ENCODE measurements at places on chromosomes 12 and 14. TPM values are rescaled to one million over a fixed set of nuclear protein-coding genes. Genes with fewer than 3 reads are reported as not detected.

Gene MYO1A
- 0.15 TPM for total RNA-seq

Gene SLC41A2
- total RNA-seq, result 27.4 TPM

Gene NYNRIN
- 69.3 TPM for total RNA-seq

Gene MYF5
- total RNA-seq, result not detected

DNA sequence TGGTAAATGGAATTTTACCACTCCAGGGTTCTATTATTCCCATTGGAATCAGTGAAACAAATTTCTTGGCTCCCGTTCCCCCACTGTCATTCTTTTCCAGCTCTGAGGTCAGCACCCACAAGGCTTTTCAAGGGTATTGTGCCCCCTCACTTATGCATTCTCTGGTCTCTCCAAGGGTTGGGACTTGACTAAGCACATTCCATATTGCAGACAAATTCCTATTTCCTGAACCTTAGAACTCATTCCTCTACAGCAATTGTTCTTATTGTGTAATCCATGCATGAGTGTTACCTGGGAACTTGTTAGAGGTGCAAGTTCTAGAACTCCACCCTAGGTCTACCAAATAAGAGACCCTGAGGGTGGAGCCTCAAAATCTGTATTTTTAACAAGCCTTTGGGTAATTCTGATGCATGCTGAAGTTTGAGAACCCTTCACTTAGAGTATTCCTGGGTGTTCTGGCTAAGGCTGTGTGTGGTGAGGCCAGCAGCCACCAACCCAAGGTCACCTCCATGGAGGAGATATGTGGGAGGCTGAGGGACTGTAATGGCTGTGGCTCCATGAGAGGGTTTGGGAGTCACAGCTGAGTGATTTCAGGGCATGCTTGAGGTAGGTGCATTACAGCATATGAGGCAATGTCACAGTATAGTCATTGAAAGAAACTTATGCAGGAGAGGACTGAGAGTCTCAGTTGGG is 150.9 kb downstream of the TTC6 start:
- no peak for DNase-seq
- no peaks in the 10 kb centered on the region for H3K4me1 ChIP-seq
- H3K36me3 ChIP-seq, result no peaks in the 10 kb centered on the region
- H3K4me3 ChIP-seq, result no peak overlapping the region

GRCh38 chr14:61103541-61104339 is 122.7 kb downstream of the SLC38A6 start:
- no peaks in the 10 kb centered on the region for H3K27me3 ChIP-seq
- H3K4me3 ChIP-seq, result no peak overlapping the region

DNA sequence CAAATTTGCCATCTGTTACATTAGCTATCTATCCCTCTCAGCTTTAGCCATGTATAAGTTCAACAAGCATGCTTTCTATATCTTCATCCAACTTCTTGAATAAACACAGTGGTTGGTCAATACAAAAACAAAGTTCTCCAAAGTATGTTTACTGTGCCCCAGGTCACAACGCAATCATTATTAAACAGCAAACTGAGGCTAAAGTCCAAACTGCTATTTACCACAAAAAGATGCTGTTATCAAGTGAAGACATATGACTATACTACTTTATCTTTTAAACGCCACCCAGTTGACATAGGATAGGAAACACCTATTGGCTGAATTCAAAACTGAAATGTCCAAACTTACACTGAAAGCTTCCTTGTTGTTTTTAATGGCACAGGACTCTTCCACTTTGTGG is 11.7 kb downstream of the ZCCHC8 start:
- no peak overlapping the region for H3K27ac ChIP-seq
- DNase-seq, result no peak
- H3K4me1 ChIP-seq, result no peaks in the 10 kb centered on the region
- H3K27me3 ChIP-seq, result no peaks in the 10 kb centered on the region

DNA sequence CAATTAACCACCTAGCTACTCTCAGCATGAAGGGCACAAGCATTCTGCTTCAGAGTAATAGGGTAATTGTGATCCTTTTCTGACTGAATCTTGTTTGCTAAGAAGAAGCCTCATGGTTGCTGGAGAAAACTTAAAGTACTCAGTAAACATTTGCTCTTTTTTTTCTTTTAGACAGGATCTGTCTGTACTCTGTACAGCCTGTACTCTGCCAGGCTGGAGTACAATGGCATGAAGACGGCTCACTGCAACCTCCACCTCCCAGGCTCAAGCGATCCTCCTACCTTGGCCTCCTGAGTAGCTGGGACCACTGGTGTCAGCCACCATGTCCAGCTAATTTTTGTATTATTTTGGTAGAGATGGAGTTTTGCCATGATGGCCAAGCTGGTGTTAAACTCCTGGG is 12.4 kb downstream of the PPP1R13B start:
- H3K27ac ChIP-seq, result no peak overlapping the region
- H3K36me3 ChIP-seq, result no peaks in the 10 kb centered on the region
- DNase-seq, result no peak
- H3K4me3 ChIP-seq, result no peak overlapping the region

DNA sequence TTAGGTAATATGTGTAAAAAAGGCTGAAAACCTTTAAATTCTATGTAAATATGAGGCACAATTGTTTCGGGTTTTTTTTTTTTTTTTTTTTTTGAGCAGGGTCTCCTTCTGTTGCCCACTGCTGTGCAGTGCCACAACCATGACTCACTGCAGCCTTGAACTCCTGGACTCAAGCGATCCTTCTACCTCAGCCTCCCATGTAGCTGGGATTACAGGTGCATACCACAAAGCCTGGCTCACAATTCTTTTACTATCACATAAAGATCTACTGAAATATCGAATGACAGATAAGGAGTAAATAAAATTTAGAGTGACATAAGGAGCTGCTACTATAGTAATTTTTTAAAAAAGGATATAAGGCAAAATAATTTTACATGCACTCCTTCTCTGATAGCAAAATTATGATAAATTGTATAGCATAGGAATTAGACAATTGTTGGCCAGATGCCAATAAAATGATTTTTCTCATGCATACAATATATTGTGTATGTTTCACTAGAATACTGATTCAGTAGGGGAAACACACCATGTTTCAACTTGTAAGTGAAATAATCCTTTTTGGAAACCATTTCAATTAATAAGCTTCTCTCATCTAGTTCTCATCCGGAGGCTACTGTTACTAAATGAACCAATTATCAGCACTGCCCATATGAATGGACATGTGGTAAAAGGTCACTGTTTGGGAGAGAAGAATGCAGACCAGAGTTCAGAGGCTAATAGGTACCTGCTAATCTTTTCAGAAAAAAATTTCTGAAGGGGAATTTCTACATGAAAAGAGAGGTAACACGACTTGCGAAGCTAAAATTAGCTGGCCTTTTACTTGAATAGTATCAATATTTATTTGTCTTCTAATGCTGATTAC is 108.4 kb downstream of the PPP1R12A start:
- no peak overlapping the region for H3K27ac ChIP-seq
- no peaks in the 10 kb centered on the region for H3K4me1 ChIP-seq
- H3K4me3 ChIP-seq, result no peak overlapping the region
- DNase-seq, result no peak
- no peaks in the 10 kb centered on the region for H3K27me3 ChIP-seq
- no peaks in the 10 kb centered on the region for H3K36me3 ChIP-seq

DNA sequence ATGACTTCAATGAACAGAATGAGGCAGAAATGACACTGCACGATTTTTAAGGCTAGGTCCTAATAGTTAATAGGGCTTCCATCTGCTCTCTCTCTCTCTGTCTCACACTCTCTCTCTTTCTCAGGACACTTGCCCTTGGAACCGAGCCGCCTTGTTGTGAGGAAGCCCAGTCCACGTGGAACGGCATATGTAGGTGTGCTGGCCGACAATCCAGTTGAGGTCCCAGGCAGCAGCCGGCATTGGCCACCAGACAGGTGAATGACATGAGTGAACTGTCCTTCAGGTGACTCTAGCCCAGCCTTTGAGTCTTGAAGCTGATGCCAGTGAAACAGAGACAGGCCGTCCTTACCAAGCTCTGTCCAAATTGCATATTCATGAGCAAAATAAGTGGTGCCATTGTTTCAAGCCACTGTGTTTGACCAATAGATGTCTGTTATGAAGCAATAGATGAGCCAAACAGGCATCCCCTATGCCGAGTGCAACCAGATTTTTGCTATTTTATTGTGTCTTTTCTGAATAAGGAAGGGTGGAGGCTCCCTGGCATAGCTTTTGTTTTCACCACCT is 217.5 kb upstream of the LHX5 start:
- no peaks in the 10 kb centered on the region for H3K36me3 ChIP-seq
- no peaks in the 10 kb centered on the region for H3K27me3 ChIP-seq
- no peaks in the 10 kb centered on the region for H3K4me1 ChIP-seq
- H3K27ac ChIP-seq, result no peak overlapping the region
- DNase-seq, result no peak

DNA sequence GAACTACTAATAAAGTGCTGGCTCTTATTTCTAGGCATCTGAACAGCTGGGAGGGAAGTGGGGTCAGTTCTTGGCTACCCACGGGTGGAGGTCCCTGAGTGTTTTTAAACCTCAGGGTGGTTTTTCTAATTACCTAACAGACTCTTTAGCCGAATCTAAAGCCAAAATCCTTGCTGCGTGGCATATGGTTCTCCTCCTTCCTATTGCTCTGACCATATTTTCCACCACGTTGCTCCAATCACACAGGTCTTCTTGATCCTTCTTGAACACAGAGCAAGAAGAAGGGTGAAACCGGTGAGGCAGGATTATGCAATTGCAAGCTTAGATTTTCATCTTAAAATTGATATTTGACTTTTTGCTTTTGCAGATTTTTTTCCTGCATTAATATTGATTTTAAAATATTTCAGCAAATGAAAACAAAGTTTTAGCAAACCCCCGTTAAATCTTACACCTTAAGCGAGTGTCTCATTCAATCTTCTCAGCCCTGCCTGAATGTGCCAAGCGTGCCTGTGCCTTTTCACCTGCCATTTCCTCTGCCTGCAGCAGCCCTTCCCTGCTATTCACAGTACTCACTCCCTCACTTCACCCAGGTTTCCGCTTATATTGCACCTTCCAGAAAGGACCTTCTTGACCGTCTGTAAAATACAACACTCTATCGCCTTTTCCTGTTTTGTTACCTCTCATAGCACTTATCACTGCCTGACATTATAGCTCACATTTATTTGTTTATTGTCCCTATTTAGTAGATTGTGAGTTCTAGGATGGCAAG is 506.0 kb downstream of the DIO2 start:
- no peak overlapping the region for H3K4me3 ChIP-seq
- DNase-seq, result no peak
- H3K36me3 ChIP-seq, result no peaks in the 10 kb centered on the region
- no peak overlapping the region for H3K27ac ChIP-seq
- no peaks in the 10 kb centered on the region for H3K4me1 ChIP-seq

GRCh38 chr14:90354551-90355298 is 23.0 kb upstream of the NRDE2 start:
- H3K27ac ChIP-seq, result no peak overlapping the region
- H3K36me3 ChIP-seq, result no peaks in the 10 kb centered on the region
- no peak for DNase-seq
- no peaks in the 10 kb centered on the region for H3K4me1 ChIP-seq
- H3K4me3 ChIP-seq, result no peak overlapping the region
